ENCODE measurements at places on chromosomes 7 and 10.

DNA sequence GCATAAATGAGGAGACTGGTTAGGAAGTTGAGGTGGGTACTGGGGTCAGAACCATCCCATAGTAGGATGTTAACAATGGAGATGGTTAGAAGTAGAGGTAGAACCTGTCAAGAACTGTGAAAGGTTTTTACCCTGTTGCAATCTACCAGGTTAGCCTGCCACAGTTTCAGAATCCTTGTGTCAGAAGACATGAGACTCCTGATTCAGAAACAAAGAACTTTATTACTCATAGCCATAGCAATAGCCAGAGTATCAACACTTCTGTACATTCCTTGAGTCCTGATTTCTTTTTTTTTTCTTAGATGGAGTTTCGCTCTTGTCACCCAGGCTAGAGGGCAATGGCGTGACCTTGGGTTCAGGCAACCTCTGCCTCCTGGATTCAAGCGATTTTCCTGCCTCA is 200.9 kb downstream of the GRM3 start:
- no peak for DNase-seq

DNA sequence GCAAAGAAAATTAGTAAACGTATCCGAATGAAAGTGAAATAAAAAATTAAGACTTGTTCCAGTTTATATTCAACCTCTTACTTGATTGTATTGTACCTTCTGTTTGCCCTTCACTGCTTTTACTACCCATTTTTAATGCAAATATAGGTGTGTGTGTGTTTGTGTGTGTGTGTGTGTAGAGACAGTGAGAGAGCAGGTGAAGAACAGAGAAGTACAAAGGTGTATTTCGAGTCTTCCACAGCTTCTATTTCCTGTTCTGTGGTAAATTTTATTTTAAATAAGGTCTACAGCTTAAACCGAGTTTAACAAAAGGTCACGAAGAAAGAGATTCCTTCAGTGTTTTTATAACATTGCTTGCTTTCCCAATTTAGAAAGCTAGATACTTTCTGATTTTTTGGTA is 12.7 kb upstream of the SVIL start:
- DNase-seq = no peak

DNA sequence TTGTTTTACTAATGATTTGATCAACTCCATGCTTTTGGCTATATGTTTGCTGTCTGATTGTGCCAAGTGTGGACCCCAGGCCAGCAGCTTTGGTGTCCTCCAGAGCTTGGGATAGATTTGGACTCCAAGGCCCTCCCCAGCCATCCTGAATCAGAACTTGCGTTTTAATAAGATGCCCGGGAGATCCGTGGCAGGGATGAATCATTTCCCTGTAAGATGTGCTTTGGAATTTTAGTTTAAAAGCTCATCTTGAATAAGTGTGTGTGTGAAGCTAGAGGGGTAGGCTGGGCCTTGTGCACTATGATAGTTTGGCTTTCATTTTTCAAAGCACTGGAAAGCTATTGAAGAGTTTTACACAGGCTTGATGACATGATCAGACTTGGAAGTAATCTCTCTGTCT is 66.2 kb upstream of the SDK1 start:
- no peak for DNase-seq

DNA sequence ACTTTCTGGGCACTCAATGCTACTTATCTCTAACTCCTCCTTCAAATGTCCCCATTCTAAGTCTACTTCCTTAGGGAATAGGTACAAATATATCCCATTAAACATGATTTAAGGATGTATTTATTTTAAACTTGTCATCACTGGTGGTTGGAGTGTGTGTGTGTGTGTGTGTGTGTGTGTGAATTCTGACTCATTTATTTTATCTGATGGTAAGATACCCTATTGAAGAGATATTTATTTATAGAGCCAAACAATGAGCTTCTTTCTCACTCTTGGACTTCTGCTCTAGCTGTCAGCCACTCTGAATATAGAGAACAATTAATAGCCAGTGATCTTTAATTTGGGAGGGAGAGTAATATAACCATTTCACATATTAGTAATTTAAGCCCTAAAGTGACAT is 17.8 kb upstream of the MAGI2 start:
- DNase-seq = no peak

DNA sequence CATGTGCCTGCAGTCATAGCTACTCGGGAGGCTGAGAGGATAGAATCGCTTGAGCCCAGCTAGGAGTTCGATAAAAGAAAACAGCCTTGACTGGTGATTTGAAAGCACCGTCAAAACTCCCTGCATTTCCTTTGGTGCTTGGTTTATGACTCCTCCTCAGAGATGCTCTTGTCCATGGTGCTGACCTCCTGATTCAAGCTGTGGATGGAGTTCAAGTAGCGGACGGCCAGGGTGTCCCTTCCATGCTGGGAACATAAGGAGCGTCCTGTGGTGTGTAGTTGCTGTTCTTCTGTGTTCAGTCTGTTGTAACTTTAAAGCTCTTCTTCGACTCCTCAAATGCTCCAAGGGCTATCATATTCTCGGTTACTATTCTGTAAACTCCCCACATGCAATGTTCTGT is 382.5 kb upstream of the KIAA1217 start:
- DNase-seq = no peak

GRCh38 chr10:130213286-130214080 is 77.3 kb downstream of the GLRX3 start:
- no peak for DNase-seq

GRCh38 chr7:151460474-151460855 is 20.5 kb upstream of the CRYGN start:
- peak; percentile 55 for DNase-seq

DNA sequence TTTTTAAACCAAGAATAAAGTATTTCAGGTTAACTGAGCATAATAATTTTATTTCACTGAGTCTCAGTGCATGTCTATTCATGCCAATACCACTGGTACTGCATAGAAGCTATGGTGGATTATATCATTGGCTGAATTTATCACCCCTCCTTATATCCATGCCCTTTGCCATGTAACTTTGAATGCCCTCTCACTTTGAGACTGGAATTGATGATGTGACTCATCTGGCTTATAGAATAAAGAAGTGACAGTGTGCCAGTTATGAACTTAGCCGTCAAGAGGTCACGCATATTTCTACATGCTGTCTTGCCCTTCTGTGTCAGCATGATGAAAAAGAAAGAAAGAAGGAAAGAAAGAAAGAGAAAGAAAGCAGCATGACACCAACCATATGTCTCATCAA is 20.7 kb upstream of the ABLIM1 start:
- no peak for DNase-seq

DNA sequence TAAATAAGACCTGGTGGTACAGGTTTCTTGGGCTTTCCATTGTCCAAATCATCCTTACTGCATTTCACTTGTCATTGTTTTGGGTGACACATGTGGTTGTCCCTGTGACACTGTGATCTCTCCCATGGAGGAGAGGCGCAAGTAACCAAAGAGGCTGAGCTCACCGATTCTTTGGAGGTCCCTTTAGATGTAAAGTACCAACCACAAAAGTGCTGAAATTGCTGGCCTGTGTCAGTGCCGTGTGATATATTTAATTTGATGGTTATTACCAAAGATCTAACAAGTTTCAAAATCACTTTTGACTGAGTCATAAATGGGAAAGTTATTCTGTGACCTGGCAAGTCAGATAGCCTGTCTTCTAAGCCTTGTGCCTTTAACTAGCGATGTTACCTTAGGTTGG is 19.4 kb downstream of the MCM10 start:
- no peak for DNase-seq

GRCh38 chr10:7170626-7171322 is 240.1 kb downstream of the SFMBT2 start:
- DNase-seq = no peak

- DNase-seq = no peak
These were observed 90.5 kb upstream of the SVIL start for GRCh38 chr10:29725133-29725720.

GRCh38 chr7:94431176-94431575 is 36.5 kb downstream of the COL1A2 start:
- DNase-seq = no peak

DNA sequence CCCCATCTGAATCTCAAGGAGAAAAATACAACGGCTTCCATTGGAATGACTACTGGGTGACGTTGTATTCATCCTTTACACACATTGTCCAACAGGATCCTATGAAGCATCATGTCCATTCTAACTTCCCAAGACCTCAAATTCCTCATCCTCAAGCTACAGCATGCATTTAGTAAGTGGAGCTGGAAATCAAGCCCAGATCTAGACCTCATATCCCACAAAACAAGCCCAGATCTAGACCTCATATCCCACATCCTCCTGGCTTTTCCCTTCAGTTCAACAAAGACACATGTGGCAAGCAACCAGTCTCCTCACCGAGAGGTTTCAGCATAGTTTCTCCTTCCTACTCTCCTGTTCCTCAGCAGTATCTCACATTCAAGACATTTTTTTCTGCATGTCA is 12.2 kb downstream of the IGF2BP3 start:
- no peak for DNase-seq

DNA sequence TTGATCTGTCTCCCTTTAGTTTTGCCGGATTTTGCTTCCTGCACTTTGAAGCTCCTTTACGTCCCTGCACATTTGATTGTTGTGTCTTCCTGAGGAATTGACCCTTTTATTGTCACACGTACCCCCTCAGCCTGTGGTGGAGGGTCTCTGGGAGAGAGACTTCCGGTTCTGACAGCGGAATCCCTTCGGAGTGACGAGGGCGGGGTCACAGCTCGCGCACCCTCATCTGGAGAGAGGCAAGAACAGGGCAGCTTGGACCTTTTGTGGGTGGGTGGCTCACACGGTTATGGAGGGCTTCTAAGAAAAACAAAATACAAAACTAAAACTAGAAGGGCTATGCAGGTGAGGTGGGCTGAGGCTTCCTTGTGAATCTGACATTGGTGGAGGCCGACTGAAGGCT is 26.0 kb downstream of the AMZ1 start:
- DNase-seq = no peak

DNA sequence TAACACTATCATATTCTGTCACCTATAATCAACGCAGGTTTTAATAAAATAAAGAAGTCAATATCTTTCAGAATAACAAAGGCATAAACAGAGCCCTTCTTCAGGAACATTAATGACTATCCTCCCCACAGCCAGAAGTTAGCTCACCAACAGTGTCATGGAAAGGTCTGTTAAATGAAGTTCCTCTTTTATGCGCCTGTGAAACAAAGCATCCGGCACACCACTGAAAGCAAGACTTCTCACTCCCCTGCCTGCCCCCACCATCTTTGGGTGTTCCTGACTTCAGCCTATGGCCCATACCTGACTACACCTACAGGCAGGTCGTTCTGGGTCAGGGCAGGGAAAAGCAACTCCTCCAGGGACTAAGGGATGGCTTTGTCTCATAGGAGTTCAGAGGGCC is 205.4 kb downstream of the FANK1 start:
- DNase-seq = no peak

- no peak for DNase-seq
These were observed 35.8 kb downstream of the HECW1 start for GRCh38 chr7:43148161-43148731.

DNA sequence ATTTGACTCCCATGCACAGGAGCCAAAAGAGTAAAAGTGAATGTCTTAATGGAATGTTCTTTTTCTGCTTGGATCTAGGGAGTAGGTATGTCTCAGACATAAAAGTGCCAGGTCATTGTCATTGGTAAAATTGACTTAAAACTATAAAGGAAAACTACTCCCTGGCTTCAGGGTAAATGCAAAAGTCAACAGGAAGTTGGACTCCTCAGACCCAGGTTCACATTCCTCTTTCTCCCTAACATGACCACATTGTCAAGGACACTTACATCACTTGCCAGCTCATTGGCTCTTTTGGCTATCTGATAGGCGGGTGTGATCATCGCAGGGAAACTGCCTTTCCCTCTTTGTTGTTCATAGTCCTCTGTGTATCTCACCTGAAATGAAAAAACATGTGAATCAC is 13.7 kb downstream of the NRAP start:
- DNase-seq = no peak

GRCh38 chr10:86954681-86955500 is 2.5 kb downstream of the MMRN2 start:
- no peak for DNase-seq

GRCh38 chr7:75892634-75893272 is 13.9 kb downstream of the RHBDD2 start:
- DNase-seq = no peak

- no peak for DNase-seq
These were observed at the start of gene PRR15 for GRCh38 chr7:29563590-29564495. Gene PRR15, plus strand, starts transcription at chr7:29563835. Its CDS starts 2,495 bp downstream, at chr7:29566330.

DNA sequence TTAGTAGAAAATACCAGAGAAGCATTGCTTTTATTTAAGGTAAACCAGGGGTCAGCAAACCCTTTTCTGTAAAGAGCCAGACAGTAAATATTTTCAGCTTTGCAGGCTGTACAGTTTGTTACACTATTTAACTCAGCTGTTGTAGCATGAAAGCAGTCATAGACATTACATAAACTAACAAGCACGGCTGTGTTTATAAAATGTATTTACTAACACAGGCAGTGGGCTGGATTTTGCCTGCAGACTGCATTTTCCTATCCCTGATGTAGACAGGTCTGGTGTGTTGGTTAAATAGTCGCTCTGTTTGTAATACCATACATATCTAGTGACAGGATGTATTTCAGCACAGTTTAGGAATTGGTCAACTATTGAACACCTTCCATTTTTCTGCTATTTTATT is 129.3 kb downstream of the ST7 start:
- no peak for DNase-seq

- no peak for DNase-seq
These were observed 382.5 kb upstream of the SORCS1 start for GRCh38 chr10:107546986-107547385.

DNA sequence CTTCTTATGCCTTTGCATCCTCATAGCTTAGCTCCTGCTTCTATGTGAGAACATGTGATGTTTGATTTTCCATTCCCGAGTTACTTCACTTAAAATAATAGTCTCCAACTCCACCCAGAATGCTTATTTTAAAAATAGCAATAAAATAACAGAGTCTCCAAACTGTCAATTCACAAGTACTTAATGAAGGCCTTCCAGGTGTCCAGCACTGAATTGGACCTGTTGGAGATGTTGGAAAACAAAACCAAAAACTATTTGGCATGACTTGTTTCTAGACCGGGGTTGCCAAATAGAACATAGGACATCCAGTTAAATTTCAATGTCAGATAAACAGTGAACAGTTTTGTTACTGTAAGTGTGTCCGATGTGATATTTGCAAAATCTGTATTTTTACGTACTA is 208.1 kb upstream of the DKK1 start:
- DNase-seq = no peak

DNA sequence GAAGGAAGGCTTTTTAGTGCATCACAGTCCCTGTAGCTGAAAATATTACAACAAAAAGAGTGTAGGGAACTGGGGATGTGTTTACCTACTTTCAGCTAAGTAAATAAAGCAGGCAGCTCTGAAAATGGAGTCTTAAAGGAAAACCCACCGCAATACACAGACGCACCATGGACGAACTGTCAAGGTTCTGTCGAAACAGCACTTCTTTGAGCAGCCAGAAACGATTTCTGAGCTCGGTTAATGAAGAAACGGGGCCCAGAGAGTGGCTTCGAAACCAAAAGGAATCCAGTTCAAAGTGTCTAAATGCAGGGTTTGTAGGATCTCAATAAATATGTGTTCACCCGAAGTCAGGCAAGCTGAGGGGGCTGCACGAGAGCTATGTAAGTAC is 275.4 kb upstream of the NEBL start:
- DNase-seq = no peak

GRCh38 chr10:35268791-35269257 is 67.5 kb upstream of the CCNY start:
- DNase-seq = no peak

GRCh38 chr10:44806950-44807349 is 104.2 kb upstream of the TMEM72 start:
- DNase-seq = no peak

GRCh38 chr10:30591249-30591670 is 38.3 kb downstream of the LYZL2 start:
- peak; percentile 67 for DNase-seq

- DNase-seq = no peak
These were observed 242.6 kb upstream of the ZNF32 start for GRCh38 chr10:43891241-43891640.

All from activated CD8-positive, alpha-beta memory T cell treated with anti-CD3 and anti-CD28 coated beads for 24 hours (primary cell).